Sciatic nerve (tissue), 2 donors: ENCODE measurements at places on chromosomes 6 and 20. TPM values are rescaled to one million over a fixed set of nuclear protein-coding genes. Genes with fewer than 3 reads are reported as not detected.

Gene SERINC3
- total RNA-seq = 114 TPM

DNA sequence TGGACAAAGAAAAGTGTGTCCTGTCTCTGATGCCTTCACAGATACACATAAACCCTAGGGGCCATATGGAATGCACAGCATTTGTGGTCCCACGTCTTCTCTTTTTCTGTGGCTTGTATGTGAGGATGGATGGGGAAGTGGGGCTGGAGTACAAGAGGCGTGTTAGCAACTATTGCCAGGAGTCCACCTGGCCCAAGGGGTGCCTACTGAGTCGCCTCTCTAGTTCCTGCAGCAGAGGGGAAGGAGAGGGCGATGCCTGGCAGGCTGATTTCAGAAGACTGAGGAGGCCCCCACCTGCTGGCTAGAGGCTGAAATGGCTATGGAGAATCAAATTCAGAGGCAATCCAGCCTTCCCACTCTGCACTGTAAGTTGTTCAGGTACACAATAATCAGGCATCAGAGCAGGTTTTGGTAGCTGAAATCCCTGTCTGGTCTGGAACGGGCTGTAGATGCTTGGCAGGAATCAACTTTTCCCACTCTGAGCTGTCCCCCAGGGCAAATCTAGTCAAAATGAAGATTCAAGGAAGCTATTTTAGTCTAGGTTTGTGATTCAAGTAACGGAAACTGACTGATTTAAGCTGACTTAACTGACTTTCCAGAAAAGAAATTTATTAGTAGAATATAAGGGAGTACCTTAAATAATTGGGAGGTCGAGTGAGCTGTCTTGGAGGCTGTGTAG, 14.9 kb upstream of the PPARD start:
- no peak for DNase-seq

DNA sequence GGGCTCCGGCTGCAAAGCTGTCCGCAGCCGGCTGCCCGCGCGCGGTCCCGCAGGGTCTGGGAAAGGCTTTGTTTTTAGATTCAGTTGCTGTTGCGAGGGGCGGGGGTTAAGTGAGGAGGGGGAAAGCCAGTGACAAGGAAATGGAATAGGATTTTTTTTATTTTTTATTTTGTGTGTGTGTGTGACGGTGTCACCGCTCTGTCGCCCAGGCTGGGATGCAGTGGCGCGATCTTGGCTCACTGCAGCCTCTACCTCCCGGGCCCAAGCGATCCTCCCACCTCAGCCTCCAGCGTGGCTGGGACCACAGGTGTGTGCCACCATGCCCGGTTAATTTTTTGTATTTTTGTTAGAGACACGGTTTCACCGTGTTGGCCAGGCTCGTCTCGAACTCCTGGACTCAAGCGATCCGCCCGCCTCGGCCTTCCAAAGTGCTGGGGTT, 615 bp upstream of the UBE2J1 start:
- DNase-seq = no peak

- DNase-seq = no peak
These were observed 32.9 kb downstream of the TBPL1 start for GRCh38 chr6:133985970-133986369.

Gene C20orf144
- not detected for total RNA-seq

Gene EPB41L2
- 889 TPM for total RNA-seq

Gene SLC32A1
- total RNA-seq = not detected

- DNase-seq = no peak
These were observed 49.2 kb downstream of the TOMM6 start for GRCh38 chr6:41836660-41837052.

Gene PSORS1C1
- total RNA-seq = 0.62 TPM

DNA sequence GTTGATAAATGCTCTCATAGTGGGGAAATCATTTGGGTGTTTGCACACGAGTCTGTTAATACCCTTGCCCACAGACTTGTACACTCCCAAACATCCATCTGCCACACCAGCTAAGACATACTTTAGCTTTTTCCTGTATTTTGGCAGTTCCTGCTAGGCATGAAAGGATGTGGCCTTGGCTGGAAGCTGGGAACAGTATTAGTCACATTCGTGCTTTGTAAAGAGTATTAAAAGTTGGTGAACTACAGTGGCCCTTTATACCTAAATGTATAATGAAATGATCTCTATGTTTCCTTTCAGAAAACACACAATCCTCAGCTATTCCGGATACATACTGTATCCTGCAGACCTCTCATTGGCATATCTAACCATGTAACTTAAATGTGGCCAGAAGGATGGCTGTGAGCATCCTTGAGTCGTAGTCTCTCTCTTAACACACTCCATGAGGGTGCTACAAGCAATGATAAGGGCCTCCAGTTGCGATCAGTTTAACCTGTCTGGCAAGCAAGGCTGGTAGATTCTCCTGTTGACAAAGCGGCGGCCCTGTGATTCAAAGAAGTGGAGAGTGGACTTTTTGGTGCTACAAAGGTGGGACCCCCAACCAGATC, 1.5 kb downstream of the LEMD2 start:
- no peak for DNase-seq

- DNase-seq = no peak
These were observed 9.6 kb upstream of the CPNE5 start for GRCh38 chr6:36848658-36849441.

- no peak for DNase-seq
These were observed 12.4 kb upstream of the MYT1 start for GRCh38 chr20:64151633-64152530.

DNA sequence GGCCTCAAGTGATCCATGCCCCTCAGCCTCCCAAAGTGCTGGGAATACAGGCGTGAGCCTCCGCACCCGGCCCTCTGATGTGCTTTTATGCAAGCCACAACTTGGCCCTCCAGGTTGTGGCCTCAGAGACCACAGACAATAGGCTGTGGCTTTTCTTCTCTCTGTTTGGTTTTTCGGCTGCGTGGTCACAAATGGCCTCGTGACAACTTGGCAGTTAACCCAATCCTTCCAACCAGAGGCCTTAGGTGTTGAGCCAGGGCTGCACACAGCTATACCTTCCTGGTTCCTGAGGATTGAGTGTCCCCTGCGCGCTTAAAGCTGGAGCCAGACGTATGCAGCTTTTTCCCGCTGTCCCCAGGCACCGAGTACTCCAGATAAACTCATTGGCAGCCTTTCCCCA, 6.3 kb upstream of the TGM3 start:
- no peak for DNase-seq

- no peak for DNase-seq
These were observed 191.3 kb downstream of the JARID2 start for GRCh38 chr6:15437090-15437635.

- no peak for DNase-seq
These were observed 29.0 kb upstream of the AKIRIN2 start for GRCh38 chr6:87731080-87731479.

Gene GRM4
- not detected for total RNA-seq

Gene FAM83B
- not detected for total RNA-seq

GRCh38 chr20:53284256-53284655, 309.4 kb downstream of the ZNF217 start:
- no peak for DNase-seq

GRCh38 chr20:16145919-16146318, 427.3 kb downstream of the KIF16B start:
- DNase-seq = no peak

GRCh38 chr6:116955773-116956172, 78.7 kb downstream of the RFX6 start:
- no peak for DNase-seq

- no peak for DNase-seq
These were observed 73.8 kb upstream of the GATA5 start for GRCh38 chr20:62549499-62550086.

GRCh38 chr6:108526739-108527174, 34.0 kb upstream of the FOXO3 start:
- no peak for DNase-seq

Gene SPAG4
- 4.5 TPM for total RNA-seq

GRCh38 chr6:126945812-126946360, 172.6 kb upstream of the RSPO3 start:
- DNase-seq = no peak

DNA sequence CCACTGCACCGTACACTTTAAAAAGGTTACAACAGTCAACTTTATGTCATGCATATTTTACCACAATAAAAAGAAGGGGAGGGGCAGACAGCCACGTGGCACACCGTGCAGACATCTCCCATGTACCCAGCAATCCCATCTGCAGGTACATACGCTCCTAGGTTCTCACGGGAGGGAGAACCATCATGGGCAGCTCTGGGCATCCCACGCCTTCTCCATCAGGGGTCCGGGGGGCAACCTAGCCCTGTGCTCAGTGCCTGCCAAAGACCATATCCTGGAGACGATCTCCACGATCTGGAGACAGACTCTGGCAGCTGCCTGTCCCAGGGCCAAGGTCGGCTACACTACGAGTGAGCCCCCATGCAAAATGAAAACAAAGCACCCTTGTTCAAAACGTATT, 2.5 kb upstream of the BNIP5 start:
- DNase-seq = no peak

DNA sequence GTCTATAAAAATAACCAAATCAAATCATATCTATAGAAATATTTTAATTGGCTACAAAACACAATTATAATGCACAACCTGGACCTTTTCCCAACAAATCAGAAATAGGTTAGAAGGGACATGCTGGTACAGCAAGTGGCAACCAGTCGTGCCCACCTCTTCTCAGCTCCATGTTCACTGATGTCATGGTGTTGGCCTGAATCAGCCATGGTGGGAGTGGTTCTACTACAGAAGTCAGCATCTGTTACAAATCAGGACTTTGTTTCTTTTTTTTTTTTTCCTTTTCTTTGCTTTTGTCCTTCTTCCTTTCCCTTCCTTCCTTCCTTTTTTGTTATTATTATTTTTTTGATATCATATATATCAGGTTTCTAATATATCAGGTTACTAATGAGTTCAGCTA, 91.2 kb downstream of the RALGAPA2 start:
- no peak for DNase-seq

- no peak for DNase-seq
These were observed 6.8 kb downstream of the BNIP5 start for GRCh38 chr6:36329798-36330291.

Gene C20orf204
- total RNA-seq = 2.1 TPM
